Stimulated activated CD4-positive, alpha-beta T cell treated with anti-CD3 and anti-CD28 coated beads, Interleukin-1b, Interleukin-23, amount 100 ng/mL, for 1 hour (primary cell): ENCODE measurements at places on chromosomes 2 and 18.

GRCh38 chr18:22172594-22173049, 3.2 kb downstream of the GATA6 start:
- DNase-seq: no peak

DNA sequence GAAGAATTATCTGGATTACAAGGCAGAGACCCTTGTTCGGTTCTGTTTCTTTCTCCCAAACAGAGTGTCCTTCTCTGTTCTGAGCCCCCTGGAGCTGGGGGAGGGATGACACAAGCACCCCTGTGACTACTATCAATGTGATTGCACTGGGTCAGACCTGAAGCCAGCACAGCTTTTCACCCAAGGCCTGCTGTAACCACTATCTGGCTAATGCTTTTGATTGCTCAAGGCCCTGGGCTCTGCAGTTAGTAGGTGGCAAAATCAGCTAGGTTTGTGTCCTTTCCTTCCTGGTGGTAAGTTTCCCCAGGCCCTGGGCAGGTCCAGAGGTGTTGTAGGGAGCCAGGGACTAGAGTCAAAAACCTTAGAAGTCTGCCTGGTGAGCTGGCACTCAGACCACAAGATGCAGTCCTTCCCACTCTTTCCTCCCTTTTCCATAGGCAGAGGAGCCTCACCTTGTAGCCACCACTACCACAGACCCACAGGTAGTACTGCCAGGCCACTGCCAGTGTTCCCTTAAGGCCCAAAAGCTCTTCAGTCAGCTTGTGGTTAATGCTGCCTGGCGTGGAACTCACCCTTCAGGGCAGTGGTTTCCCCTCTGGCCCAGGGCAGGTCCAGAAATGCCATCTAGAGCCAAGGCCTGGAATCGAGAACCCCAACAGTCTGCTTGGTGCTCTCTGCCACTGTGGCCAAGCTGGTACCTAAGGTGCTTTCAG, 83.0 kb downstream of the FAM117B start:
- DNase-seq: no peak

GRCh38 chr2:137133225-137133624, 367.9 kb downstream of the THSD7B start:
- DNase-seq: no peak

DNA sequence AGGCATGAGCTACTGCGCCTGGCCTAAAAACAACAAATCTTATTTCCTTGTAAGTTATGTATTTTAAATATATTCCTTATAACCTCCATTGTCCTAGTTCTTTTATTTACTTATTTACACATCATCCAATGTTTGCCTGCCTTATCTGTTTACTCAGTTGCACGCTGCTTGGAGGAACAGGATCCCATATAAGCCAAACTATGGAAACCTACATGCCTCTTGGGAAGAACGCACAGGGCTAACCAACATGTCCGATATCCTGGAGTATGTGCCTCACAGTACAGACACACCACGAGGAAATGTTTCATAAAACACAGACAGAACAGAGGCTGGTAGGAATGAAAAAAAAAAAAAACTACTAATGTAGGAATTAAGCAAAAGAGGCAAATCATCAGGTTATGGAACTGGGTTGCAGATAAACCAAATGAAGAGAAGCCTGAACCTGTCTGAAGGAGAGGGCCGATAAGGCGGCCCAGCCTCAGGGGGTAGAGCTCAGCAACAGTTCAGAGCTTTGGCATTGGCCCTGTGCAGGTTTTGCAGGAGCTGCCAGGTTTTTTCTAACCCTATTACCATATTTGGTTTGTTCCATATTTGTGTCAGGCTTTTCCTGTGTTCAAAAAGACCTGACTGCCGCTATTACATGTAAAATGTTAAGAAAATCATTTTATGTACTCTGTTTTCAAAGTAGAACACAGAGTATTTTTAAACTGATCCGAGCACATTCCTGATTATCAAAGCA, 19.9 kb upstream of the SP3 start:
- no peak for DNase-seq

GRCh38 chr2:225993430-225993829, 593.9 kb downstream of the NYAP2 start:
- no peak for DNase-seq
